CD4-positive, alpha-beta T cell treated with Interleukin-6 for 4 hours (primary cell): ENCODE measurements at places on chromosomes 12 and 14.

DNA sequence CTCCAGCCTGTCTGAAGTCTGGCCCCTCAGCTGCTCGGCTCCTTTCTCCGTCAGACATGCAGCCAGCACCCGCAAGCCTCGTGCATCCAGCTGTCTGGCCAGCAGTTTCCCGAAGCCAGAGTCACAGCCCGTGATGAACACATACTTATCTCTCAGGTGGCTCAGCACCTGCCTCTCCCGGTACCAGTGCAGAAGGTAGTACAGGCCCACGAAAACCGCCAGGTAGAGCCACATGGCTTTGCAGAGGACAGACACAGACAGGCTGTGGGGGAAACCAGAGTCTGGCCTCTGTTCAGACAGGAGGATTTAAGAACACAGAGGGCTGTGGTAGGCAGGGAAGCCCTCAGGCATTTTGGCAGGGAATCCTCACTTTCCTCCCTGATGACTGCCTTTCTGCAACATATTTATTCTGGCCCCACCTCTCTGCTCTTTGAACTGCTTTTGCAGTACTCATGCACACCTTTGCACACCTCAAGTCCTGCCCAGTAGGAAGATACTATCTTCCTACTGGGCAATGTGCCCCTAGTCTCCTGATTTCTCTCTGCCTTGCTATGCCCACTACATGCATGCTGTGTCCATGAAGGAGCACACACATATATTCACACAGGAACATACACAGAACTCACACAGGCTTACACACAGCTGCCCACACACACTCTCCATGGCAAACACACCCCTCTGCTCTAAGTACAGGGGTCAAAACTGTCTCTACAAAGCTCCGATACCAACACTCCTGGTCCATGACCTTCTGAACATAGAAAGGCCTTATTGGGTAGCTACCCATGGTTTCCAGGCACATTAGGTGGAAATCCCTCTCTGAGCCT lies at the start of gene RDH16:
Gene RDH16, minus strand, starts transcription at position 380 of the 824 bp plus-strand sequence. Its CDS starts 146 bp downstream, at position 234.
- DNase-seq = no peak

GRCh38 chr14:100486025-100486828 lies 101.0 kb downstream of the BEGAIN start:
- peak; percentile 61 for DNase-seq

DNA sequence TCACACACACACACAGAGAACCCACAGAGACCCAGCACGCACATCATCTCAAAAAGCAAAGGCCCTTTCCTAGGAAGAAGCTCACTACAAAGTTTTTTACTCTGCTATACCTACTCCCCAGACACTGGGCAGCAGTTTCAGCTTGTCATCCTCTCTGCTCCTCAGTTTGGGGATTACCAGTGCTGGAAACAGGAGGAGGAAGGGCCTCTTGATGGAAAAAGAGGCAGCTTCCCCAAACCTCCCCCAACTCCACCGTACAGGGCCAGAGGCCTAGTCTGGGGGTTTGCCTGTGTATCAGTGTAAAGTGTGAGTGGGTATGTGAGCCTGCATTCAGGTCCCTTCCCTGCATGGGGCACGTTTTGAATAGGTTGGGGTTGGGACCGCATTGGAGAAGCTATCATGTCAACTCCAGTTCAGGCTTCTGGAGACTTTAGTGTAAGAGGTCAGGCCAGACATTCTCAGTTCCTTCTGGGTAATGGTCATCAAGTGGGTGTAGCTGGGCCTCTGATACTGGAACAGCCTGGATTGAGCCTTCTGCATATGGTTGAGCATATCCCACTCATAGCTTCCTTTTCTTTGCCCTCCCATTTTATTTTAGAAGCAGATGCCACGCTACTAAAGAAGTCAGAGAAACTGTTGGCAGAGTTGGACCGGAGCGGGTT lies 1.2 kb downstream of the REM2 start:
- no peak for DNase-seq

DNA sequence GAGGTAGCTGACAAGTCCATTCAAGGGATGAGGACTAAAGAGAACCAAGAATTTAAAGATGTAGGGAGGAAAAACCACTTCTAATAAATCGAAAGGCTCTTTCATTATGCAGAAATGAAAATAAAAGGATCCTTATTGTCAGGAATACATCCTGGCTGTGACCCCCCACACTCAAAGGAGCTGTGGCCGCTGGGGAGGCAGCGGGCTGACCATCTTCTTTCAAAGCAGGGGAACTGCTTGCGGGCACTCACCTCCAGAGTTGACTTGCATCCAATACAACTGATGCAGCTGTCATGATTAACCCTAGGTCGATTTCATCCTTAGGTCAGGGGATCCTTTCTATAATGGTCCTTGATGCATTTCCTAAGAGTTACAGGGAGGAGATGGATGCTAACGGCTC lies 35.3 kb downstream of the TRAFD1 start:
- no peak for DNase-seq

DNA sequence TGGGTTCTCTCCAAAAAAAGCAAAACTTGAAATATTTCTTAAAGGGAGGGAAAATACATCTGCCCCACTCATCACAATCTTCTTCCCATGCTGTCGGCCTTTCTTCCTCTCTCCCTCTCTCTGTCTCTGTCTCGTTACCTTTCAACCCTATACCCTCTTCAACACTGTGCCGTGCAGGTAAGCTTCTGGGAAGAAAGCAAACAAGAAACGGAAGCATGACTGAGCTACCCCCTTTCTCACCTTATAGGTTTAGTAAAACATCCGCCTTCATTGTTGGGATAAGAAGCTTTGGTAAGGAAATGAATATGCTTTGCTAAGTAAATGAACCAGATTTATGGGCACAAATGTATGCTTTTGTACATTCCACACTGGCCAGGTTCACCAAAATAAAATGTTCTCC lies 63.0 kb downstream of the TMEM30B start:
- no peak for DNase-seq

DNA sequence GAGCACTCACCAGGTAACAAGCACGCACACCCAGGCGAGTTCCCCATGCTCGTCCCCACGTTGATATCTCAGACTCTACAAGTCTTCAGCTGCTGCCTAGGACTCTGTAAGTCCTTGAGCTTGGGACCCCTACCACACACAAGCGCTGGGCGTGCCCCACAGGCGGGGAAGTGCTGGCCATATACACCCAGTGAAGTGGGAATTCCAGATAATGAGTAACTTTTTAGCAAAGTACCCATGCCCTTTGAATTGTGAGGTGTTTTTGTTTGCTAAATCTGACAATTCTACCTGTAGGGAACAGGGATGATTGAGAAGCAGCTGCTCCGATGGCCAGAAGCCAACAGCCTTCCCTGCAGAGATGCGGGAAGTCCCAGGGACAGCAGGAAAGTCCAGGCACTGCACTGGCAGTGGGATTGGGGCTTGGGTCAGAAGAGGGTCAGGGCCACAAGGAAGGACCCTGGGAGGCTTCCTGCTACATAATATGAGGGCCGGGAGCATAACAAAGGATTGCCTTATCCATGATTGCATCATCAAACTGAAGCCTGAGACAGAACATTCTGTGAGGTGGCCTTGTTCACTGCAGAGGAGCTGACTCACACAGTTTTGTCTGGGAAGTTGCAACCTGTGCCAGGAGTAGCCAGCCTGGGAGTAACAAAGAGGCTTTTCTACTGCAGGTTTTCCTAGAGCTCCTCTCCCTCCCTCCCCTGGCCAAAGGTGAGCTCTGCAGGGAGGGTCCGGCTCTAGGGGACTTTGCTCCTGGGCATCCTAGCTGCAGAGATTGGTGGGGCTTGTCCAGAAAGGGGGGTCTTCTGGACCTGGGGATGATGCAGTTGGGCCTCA lies 13.2 kb upstream of the SERPINA3 start:
- no peak for DNase-seq

GRCh38 chr14:102491786-102492530 lies 17.6 kb downstream of the ANKRD9 start:
- DNase-seq = no peak

DNA sequence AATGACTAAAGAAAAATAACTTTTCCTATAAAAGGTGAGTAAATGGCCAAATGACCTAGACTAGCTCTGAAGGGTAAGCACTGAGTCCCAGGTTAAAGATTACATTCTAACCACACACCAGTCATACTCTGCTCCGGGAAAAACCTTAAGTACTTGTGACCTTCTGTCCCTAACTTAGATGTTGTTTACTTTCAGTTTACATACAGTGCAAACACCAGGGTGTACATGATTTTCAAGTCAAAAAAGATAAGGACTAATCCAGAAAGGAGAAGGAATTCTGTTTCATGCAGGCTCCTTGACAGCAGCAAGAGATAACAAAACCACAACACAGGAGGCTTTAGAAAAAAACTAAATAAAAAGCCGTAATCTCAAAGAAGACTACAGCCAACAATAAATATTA lies 174.2 kb downstream of the PPM1H start:
- no peak for DNase-seq

- no peak for DNase-seq
These were observed 120.0 kb upstream of the SEL1L start for GRCh38 chr14:81653626-81654025.

- DNase-seq = no peak
These were observed 513 bp downstream of the BCAT1 start for GRCh38 chr12:24948420-24948756.

DNA sequence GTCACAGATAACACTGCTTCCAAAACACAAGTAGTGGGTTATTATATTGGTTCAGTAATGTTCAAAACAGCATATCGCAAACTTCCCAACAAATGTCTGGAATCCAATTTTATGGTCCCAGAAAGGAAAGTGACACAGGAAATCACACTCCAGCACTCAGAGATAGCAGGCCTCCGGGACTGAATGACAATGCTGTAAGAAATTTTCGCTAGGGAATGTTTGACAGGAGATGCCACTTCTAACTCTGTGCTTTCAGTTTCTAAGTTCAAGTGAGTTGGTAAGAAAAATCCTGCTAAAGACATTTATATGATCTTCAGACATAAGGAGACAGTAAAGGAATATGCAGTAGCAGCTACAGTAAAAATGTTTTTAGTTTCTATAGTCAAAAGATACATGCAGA lies 93.2 kb downstream of the SLC2A13 start:
- DNase-seq = no peak

DNA sequence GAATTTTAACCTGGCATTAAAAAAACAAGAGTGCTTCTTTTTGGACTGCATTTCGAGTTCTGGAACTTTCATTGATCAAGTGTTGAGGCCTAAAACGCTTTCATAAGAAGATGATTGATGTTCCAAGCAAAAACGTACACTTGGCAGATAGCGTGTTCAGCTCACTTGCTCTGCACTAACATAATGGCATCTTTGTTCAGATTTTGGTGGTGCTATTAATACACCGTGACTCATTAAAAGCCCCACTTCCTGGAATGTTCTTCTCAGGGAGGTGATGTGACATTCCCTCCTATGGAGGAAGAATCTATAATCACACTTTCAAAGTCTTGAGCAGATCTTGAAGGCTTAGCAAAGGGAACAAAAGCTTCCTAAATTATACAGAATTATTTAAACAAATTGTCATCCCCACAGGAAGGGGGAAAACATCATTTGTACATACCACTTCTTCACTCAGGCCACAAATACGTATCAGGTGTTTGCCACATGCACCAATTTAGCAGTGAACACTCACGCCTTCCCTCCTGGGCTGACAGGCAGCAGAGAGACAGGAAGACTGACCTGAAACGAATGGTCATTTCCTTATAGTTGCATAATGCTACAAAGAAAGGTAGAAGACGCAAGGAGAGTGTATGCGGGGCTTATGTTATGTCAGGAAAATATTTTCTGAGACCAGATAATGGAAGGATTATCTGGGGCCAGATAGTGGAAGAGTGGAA lies 15.4 kb downstream of the HSP90AA1 start:
- DNase-seq = no peak

DNA sequence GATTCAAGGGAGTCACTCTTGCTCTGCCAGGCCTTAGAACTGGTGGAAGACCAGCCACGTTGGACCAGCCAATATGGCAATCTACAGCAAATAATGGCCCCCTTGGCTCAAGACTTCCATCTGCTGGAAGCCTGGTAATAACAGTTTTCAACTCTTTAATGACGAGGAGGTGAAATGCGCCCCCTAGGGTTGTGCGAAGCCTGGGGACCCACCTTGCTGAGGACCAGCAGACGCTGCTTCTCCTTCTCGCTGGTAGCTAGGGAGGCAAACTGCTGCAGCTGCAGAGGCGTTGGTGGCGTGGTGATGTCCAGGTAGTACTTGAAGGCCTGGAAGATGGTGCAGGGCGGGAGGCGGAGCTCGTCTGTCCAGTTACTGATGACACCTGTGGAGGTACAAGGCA lies 41.5 kb upstream of the FBXO21 start:
- DNase-seq = no peak

DNA sequence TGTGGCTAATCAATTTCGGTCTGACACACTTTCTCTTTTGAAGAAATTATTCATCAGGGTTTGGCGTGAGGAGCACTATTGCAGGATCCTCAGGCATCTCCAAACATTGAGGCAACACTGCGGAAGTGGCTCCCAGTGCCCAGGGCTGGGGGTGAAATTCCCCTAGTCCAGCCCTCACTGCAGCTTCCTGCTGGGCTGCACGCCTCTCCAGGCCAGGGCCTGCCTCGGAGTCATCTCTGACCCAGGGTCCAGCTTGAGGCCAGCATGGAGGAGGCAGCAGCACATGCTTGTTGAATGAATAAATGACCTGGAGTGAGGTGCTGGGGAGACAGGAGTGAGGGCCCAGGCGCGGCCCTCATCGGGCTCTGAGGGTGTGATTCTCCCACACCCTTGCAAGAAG lies 36.0 kb upstream of the TDRD9 start:
- DNase-seq = no peak

DNA sequence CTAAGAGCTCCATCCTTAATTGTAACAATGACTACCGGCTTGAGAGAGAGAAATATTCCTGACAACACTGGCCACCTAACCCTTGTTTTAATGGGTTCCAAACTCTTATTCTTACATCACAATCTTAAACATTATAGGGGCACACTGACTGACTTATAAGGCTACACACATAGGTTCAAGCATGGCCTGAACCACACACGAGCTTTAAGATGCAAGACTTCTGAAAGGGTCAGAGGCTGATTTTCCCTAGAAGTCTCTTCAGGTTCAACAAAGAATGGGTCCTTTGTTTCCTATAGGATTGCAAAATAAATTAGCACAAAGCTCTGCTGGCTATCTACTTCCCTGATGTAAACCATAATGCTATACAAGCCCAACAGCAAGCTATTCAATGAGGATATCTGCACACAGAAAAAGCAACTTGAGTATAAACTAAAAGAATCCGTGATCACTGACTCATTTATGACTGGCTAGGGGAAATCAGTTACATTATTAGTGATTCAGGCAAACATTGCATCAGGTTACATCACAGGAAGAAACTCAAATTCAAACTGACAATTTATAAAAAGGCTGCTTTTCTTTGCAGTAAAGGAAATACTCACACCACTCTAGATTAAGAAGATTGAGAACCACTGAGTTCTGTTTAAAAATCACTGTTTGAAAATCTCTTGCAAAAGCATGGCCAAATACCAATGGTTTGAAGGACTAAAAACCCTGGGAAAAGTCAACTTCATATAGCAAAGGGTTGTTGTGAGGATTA lies 8.5 kb downstream of the BTG1 start:
- DNase-seq = no peak
